ENCODE measurements at places on chromosomes 1 and 21.

DNA sequence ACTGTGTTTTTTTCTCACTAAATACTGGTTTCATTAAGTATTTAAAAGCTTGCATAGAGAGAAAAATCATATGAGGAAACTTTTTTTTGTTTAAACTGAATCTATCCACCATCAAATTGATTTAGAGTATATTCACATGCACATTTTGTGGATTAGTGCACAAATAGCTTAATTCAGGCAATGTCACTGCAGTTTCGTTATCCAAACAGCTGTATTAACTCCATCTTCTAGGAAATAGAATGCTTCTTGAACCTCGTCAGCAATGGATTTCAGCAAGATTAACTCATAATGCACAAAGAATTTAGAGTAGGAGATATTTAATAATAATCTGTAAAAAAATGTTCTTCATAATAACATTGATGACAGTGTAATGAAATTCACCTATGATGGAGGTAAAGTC lies 37.5 kb downstream of the NEXN start:
- no peak for DNase-seq

DNA sequence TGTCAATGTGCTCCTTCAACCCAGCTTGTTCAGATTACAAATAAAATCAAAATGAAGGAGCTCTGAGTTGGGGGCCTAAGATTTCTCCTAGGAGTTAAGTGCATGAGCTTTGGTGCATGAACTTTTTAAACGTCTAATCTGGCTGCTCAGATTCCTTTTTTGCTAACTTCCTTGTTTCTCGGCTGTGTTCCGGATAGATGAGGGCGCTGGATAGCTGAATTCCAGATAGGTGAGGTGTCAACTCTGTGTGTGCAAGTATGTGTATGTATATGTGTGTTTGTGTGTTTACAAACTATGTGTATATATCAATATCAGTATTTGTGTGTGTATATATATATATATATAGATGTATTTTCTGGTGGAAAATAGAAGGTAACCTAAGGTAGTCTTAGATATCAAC lies 37.5 kb upstream of the RCAN3 start:
- DNase-seq: no peak

DNA sequence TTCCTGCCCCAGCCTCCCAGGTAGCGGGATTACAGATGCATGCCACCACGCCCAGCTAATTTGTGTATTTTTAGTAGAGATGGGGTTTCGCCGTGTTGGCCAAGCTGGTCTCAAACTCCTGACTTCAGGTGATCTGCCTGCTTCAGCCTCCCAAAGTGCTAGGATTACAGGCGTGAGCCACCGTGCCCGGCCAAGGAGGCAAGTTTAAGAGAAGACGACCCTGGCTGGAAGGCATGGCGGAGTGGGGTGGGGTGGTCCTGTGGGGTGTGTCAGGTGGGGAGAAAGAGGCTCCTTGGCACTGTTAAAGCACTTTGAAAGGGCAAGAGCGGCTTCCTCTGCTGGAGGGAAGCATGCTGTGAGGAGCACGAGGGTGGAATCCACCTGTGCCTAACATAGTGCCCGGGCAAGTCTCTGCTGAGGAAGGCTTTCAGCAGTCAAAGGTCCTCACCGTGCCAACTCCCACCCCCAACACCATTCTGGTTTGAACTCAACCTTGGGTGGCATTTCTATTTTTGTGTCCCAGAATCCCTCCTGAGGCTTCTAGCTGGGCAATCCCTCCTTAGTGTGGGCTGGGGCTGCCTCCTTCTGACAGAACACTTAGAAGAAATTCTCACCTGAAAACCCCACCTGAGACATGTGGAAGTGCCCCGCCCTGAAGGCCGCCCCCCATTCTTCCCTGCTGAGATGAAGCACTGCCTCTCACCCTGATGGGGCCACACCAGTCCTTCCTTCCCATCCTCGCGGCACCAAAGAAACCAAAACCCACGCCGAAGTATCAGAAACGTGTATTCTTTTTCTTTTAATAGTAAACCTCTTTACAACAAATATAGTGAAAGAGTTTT lies 37.4 kb downstream of the MEF2D start:
- no peak for DNase-seq

- no peak for DNase-seq
These were observed 8.7 kb downstream of the UBIAD1 start for GRCh38 chr1:11281518-11282331.

DNA sequence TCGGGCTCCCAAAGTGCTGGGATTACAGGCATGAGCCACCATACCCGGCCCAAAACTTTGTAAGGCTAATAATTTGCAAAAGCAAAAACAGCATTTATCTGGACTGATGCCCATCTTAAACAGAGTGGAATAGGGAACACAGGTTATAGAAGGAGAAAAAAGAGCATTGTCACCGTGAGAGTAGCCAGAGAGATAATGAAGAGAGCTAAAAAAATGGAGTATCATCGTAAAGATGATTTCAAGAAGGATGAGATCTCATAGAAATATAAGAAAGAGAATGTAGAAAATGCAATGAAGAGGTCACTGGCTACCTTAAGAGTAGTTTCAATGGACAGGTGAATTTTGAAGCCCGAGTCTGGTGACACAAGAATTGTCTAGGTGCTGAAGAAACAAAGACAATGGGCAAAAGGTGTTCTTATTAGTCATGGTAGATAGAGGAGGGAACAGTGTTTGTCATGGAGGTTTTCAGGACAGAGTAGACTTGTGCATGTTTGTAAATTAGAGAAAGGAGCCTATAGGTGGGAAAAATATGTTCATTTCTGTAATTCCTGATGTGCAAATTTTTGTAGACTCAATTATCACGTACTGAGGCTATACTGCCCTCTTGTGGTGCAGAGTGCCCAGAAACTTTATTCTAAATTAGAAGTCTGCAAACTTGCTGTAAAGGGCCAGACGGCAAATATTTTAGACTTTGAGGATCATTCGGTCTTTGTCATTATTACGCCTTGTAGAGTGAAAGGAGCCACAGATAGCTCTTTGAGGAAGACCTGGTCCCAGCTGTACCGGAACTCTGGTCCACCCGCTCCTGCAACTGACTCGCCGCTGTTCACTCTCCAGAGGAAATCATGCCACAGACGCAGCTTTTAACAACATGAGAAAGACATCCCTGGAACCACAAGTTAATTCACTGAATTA lies 8.1 kb upstream of the TMEM183A start:
- DNase-seq: peak; percentile 7

DNA sequence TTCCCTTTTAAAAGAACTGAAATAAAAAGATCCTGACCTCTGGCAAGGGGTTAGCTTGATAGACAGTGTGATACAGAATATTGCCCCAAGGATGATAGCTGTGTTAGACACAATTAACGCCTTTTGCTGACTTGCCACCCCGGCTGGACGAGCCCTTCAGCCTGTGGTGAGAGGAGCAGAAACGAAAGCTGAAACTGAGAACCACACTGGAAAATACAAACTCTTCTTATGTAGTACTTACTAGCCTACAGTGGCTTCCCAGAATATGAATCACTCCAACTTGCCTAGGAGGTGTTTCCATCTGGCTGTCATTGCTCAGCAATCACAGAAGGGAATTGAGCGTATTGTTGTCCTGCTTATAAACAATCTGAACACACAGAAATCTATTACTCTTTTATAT lies 22.9 kb downstream of the SAMSN1 start:
- no peak for DNase-seq

DNA sequence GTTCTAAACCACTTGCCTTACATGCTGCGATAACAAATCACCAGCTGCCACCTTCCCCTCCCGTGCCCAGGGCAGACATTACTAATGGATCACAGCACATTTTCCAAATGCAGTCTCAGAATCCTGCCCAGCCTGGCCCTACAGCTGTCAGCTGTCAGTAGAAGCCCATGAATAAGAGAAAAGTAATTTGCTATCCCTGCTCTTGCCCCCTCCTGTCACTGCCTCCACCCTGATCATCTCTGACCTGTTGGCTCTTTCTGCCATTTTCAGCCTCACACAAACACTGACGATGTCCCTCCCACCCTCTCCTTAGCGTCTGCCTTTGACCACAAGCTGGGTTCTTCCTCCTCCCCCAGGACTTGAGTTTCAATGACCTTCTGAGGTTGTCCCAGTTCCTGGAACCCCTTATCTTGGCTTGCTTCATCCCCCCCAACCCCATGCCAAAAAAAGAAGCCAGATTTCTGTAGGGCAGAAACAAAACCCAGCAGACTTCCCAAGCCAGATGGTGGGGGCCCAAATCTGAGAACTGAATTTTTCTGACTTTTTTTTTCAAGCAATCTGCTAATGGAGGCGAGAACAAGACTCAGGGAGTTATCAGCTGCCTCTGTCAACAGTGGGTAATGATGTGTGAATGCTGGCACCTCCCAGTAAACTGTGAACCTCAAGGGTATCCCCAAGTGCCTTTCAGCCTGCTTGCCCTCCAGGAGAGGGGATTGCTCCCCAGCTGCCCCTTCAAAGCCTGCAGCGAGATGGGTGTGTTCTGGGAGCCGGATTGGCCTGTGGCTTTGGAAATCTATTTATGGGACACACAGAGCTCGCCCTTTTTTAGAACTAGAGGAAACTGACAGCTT lies 216.5 kb upstream of the VAMP3 start:
- DNase-seq: no peak

DNA sequence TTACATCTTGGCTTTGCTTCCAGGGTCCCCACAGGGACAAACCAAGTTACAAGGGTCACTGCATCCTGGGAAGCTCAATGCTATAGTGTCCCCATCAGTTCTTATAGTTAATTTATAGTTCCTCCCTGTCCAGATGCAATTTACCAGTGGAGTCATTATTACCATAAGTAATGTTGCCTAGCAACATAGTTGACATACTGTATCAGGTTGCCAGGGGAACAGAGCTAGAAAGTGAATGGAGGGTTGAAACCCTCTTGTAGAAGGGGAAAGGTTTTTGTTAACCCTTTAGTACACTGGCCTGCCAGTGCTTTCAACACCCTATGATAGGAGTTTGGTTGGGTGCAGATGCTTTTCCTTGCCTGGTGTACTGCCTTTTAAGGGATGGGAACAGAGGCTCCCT lies 34.3 kb upstream of the TTC4 start:
- DNase-seq: no peak

- no peak for DNase-seq
These were observed 20.0 kb downstream of the SLC16A4 start for GRCh38 chr1:110370827-110371226.

DNA sequence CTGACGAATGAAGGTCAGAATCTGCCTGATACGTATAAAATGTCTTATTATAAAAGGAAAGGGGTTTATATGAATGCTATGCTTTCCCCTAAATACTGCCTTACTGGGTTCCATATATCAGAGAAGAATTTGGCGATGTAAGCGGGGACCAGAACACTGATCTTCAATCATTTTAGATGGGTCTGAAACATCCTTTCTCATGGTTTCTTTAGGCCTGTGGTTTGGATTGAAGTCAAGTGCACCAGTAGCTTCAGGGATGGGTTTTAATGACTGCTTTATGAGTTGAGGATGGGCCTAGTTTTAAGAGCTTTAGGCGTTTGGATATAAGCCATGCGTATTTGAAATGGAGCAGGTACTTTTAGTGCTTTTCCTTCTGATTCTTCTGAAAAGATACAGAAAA lies 6.9 kb downstream of the FMN2 start:
- DNase-seq: no peak

- no peak for DNase-seq
These were observed 24.0 kb upstream of the COL16A1 start for GRCh38 chr1:31727849-31728248.

GRCh38 chr1:227744668-227745067 lies 9.4 kb downstream of the SNAP47 start:
- DNase-seq: no peak

- no peak for DNase-seq
These were observed 13.5 kb downstream of the GREM2 start for GRCh38 chr1:240598216-240599001.

DNA sequence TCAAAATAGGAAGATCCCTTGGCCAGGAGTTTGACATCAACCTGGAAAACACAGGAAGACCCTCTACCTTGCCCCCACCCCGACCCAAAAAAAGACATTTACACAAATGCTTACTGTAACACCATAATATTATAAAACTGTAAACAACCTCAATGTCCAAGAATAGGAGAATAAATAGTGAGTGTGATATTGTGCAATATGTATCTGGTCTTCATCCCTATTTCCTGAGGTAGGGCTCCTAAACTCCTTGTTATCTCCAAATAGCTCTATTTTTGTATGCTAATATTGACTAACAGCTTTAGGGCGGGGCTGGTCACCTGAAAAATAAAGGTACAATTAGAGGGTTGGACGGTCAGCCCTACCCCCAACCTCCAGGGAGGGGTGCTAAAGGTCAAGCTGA lies 23.5 kb downstream of the RSBN1 start:
- no peak for DNase-seq

DNA sequence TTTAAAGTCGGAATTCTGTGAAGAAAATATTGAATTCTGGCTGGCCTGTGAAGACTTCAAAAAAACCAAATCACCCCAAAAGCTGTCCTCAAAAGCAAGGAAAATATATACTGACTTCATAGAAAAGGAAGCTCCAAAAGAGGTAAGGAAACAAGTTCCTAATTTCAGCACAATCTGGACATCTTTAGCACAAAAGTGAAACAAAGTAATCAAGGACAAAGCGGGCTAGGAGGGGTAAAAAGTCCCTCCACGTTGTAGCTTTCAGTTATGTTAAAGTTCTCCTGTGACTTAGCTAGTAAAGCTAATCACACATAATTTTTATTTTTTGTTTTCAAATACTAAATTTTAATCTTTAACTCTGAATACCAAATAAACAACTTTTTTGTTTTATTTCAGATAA lies 2.2 kb downstream of the RGS2 start:
- no peak for DNase-seq

DNA sequence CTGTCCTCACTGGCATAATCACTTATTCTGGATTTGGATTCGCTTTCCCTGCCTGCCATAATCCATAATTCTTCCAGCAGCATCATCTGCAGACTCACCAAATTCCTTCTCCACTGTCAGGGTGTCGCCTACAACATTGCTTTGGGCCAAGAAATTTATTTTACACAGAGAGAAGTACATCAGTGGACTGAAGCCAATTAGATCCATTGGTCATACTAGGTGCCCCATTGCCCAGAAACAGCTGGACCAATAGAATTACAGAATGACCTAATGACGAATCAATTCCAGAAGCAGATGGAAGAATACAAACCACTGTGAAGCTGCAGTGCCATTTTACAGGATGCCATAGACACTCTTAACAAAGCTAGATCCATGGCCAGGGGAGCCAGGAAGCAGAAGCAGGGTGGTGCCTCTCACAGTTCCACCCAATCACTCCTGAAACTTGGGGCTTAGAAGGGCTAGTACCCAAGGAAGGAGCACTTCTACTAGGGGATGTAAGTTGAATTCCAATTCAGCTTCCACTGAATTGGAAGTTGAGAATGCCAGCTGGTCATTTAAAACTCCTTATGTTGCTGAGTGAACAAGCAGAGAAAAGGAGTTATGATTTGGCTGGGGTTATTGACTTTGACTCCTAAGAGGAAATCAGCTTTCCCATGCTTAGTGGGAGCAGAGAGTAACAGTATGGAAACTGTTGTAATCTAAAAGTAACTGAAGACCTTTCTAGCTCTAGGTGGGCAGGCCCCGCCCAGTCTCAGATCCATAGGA lies 44.0 kb downstream of the EDN2 start:
- no peak for DNase-seq

- no peak for DNase-seq
These were observed 152.7 kb upstream of the NEGR1 start for GRCh38 chr1:72435025-72435424.

- DNase-seq: no peak
These were observed 49.1 kb upstream of the SERBP1 start for GRCh38 chr1:67479146-67479891.

- no peak for DNase-seq
These were observed 684 bp upstream of the MRPL20 start for GRCh38 chr1:1407636-1408318.
